Stimulated activated CD4-positive, alpha-beta T cell treated with anti-CD3 and anti-CD28 coated beads, Interleukin-15, amount 100 ng/mL, for 1 hour (primary cell): ENCODE measurements at places on chromosomes 6 and 20.

DNA sequence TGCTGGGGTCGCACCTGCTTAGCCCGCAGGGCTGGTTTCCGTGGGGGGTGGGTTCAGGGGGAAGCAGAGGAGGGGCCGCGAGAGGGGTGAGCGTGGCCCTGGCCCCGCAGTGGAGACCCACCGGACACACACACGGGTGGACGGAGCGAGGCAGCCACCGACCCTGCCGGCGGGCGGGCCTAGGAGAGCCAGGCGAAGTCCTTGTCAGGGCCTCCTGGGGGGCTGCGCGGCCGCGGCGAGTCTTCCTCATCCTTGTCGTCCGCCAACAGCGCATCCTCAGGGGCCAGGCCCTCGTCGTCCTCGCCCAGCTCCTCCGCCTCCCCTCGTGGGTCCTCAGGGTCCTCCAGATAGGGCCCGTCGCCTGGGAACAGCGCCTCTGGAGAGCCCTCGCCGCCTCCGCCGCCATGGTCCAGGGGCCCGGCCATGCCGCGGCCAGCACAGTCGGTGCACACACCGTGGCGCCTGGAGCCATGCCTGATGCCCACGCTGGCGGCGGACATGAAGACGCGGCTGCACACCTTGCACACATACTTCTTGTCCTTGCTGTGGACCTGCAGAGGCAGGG, 7.3 kb downstream of the SLC2A4RG start:
- no peak for DNase-seq

- DNase-seq: no peak
These were observed 12.8 kb upstream of the MYMX start for GRCh38 chr6:44203955-44204354.

DNA sequence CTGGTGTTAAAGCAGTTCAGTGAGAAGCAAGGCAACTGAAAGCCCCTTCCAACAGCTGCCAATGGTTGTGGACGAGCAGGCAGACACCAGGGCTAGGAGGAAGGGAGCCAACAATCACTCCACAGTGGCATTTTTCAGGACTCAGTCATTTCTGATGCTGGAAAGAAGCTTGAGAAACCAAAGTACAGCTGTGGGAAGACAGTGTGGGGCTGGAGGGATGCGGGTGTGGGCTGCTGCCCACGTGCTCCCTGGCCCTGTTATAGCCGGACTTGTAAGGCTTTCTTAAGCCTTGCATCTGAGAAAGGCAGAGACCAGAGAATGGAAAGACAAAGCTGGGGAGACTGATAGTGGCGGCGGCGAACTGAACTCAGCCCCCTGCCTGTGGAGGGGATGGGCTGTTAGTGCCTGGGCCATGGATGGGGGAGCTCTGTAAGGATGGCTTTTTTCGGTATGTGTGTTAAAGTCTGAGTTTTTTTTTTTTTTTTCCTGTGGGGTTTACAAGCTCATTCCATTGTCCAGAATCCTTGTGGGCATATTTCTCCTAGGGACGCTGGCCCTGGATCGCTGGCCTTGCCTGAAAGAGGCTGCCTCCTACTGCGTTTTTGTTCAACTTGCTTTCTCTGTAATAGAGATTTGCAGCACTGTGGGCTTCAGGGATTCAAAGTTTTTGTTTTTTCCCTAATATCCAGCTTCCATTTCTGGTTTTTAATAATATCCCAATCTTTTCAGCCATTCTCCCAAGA, 91.7 kb downstream of the GJA10 start:
- no peak for DNase-seq

GRCh38 chr6:20467437-20467836, 65.8 kb downstream of the E2F3 start:
- DNase-seq: no peak

DNA sequence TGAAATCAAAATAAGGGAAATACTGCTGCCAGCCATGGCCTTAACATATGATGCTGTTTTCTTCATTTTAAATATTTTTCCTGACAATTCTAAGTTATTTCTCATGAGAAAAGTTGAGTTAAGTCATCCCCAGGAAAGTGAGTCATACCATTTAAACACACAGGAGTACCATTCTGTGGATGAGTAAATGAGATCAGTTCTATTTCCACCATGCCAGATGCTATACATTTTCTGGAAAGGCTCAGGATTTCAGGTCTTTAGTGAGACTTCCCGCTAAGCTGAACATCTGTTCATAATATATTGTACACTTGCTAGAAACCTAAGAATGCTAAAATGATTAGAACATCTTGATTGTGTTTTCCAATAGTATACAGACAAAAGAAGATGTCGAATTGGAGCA, 256.2 kb upstream of the MANEA start:
- no peak for DNase-seq

- no peak for DNase-seq
These were observed 33.0 kb upstream of the RIPOR2 start for GRCh38 chr6:24968783-24969182.

DNA sequence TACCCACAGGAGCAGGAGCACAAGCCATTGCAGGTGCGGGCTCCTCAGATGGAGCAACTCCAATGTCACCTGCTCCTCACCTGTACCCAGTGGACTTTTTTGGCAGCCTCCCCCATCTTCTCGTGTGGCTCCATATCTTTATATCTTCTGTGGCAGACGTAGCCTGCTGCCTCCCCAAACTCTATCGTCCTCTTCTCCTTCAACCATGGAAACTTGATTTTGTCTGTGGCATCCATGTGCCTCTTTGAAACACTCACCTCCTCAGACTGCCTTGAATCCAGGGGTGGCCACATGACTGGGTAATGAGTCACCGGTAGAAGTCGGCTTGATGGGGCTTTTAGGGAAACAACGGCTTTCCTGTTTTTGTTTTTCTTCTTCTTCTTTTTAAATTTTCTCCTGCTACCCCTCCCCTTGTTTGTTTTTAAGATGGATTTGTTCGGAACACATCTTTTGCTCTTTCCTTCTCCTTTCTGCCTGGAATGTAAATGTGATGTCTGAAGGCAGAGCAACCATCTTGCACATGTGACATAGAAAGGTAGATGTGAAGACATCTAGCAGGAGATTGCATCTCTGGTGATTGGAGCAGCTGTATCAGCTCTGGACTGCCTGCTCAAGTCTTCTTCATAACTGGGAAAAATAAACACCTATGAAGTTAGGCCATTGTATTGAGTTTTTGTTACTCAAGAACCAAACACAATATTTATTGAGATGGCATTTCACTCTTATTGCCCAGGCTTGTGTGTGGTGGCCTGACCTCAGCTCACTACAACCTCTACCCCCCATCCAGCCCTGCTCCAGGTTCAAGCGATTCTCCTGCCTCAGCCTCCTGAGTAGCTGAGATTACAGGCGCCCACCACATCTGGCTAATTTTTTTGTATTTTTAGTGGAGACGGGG, 69.9 kb upstream of the DDR1 start:
- peak; percentile 34 for DNase-seq

GRCh38 chr6:149082320-149082719, 235.2 kb upstream of the TAB2 start:
- peak; percentile 68 for DNase-seq

DNA sequence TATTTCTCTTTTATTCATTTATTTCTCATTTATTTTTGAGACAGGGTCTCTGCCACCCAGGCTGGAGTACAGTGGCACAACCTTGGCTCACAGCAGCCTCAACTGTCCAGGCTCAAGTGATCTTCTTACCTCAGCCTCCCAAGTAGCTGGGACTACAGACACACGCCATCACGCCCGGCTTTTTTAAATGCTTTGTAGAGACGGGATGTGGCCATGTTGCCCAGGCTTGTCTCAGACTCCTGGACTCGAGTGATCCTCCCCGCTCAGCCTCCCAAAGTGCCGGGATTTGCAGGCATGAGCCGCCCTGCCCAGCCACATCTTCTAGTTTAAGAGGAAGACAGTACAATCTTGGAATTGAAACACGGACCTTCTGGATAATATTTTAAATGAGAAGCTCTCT, 21.6 kb upstream of the FOXF2 start:
- no peak for DNase-seq

DNA sequence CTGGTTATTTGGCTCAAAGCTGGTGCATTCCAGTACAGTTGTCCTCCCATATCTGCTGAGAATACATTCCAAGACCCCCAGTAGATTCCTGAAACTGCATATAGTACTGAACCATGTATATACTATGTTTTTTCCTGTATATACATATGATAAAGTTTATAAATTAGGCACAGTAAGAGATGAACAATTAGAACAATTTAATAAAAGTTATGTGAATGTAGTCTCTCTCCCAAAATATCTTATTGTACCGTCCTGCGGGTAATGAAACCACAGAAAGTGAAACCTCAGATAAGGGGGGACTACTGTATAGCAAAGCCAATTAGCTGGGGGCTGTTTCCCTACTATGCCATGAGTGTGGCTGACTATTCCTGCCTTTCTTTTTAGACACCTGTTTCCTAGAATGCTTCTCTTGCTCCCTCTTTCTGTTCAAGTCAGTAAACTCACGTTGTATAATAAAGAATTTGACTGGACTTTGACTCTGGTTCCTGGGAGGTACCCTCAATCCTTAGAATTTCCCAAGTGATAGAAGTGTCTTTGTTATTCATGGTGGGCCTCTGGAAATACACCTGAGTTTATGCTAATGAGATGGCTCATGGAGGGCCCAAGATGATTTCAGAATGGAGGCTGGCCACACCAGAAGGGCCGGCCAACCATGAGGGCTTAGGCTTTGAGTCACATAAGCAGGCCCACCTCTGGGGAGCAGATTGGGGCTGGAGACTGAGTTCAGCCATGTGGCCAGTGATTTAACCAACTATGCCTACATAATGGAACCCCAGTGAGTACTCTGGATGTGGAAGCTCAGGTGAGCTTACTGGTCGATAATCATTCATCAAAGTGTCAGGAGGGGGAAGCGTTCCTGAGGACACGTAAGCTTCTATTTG, 689 bp upstream of the BLOC1S5 start:
- DNase-seq: no peak

DNA sequence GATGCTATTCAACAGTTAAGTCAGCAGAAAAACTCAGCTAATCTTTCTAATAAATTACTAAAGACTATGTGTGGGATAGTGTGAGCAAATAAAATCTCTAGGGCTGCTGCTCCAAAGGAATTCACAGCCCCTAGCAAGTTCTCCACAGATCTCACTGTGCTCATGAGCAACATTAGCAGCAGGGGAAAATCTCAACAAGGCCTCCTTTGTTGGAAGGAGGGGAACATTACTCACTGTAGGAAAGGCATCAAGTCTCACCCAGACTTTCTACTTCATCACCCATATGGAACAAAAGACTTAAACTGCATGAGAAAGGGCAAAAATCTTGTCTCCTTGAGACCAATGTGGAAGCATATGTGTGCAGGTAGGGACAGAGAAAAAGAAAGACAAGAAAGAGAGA, 726.4 kb upstream of the SLC35B3 start:
- no peak for DNase-seq

DNA sequence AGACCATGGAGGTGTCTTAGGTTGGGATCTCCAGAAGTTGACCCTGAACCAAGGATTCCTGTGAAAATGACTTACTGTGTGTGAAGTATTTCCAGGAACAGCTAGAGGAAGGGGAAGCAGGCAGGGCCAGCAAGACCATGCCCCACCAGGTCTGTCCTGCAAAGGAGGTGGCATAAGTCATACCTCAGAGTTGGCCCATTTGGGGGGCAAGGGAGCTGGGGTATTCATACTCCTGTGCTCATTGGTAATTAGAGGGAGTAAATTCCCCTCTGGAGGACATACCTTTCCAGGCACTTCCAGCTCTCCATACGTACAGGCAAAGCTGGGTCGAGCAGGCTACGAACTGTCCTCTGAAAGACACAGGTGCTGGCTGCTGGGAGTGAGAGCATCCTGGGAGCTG, 72.4 kb downstream of the STK35 start:
- no peak for DNase-seq

GRCh38 chr6:37033255-37033654, 27.8 kb downstream of the FGD2 start:
- DNase-seq: no peak

- DNase-seq: no peak
These were observed 14.3 kb downstream of the B4GALT5 start for GRCh38 chr20:49699200-49699992.

GRCh38 chr6:103236923-103237322, 1622.8 kb downstream of the HACE1 start:
- DNase-seq: no peak

- no peak for DNase-seq
These were observed 134.6 kb upstream of the EEF1E1 start for GRCh38 chr6:8236956-8237355.

DNA sequence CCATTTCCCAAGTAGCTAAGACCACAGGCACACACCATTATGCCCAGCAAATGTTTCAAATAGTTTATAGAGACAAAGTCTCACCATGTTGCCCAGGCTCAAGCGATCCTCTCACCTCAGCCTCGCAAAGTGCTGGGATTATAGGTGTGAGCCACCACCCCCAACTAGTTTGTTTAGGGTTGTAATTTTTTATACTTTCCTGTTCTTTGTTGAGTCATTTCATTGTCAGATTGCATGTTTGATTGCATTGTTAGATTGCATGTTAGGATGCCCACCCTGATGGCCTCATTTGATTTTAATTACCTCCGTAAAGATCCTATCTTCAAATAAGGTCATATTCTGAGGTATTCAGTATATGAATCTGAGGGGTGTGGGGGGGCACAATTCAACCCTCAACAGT, 73.3 kb upstream of the SASH1 start:
- DNase-seq: no peak
